ENCODE measurements at places on chromosomes 3 and 15.
A peak's percentile ranks its signal among the peaks of the same experiment; 100 is the strongest.

DNA sequence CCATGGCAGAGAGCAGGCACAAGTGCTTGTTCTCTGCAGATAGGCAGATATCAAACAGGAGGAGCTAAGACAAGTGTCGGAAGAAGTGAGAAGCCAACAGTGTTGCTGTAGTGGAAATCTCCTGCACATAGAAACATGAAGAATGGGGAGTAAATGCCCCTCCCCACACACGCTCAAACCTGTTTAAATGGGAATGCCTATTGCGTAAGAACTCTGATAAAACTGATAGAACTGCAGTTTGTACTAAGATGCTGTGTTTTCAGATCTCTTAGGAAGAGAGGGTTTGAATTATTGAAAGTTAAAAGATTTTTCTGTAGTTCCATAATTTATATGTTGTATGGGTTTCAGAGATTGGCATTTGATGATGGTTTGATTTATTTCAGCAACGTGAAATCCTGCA, 19.6 kb downstream of the EIF2AK4 start:
- no peak for DNase-seq

DNA sequence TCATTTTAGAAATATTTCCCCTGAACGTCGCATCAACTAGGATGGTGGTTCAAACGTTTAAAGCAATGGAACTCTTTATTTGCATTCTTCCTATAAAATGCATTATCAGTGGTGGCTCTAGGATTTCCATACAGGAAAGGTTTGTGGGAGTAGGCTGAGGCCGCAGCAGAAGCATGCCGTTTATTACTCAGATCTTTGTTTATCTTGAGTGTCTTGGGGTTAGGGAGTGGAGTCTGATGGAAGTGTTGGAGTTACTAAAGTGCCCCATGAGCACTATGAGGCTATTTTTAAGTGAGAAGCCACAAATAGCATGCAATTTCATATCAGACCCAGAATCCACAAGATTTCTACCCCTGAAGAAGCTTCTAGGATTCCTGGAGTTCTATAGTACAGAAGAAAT, 26.2 kb downstream of the ATOSA start:
- DNase-seq: no peak

- DNase-seq: no peak
These were observed 21.3 kb downstream of the MINAR1 start for GRCh38 chr15:79453446-79453845.

- DNase-seq: no peak
These were observed 5.1 kb downstream of the APBA2 start for GRCh38 chr15:28890711-28891495.

GRCh38 chr15:83837945-83838571, 184.1 kb downstream of the ADAMTSL3 start:
- no peak for DNase-seq

GRCh38 chr3:48985831-48986376, 4.1 kb upstream of the P4HTM start:
- no peak for DNase-seq

- DNase-seq: no peak
These were observed 49.4 kb upstream of the UBE2E1 start for GRCh38 chr3:23756206-23756840.

DNA sequence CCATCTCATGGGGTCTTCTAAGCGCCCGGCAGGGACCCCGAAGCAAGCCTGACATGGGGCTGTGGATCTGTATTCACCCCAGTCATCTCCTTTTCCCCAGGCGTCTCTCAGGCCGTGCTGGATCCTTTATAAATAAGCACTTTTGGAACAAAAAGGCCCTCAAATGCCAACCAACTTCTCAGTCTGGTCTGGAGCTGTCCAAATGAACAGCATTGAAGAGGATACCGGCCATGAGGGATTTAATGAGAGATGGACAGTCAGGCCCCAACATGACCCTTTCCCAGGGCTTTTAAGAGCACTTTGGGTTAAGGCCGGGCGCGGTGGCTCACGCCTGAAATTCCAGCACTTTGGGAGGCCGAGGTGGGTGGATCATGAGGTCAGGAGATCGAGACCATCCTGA, 89.2 kb upstream of the SPATA12 start:
- DNase-seq: no peak

DNA sequence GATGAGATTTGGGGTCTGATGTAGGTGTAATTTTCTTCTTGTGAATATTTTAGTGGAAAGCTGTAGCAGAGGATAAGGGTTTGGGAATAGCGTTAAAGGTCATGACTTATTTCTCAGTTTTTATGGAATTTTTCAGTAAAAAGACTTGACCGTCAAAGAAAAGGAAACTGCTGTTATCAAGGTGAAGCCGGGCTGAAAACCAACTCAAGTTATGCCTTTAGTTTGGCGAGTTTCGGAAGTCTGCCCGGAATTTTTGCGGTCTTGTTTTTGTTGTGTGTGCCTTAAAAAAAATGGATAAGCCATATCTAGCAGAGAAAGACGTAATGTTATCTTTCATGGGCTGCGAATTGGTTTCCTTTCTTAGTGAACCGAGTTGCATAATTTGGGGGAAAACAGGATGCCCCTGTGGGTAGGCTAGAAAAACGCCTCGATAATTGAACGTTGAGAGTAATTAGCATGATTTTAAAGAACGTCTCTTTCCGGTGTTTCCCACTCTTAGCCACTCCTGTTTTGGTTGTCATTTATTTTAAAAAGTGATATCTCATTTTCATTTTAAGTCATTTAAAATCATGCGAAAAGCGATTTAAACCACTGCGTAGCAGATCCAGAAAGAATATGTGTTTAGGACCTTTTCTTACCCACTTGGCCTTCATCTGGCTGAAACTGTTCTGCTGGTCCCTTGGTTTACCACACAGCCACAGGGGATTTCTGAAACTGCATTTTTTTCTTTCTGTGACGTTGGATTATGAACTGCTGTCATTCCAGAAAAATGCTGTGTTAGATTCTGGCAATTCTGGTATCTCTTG, 1.1 kb downstream of the NFKBIZ start:
- DNase-seq: no peak

- no peak for DNase-seq
These were observed 41.1 kb upstream of the SEC61A1 start for GRCh38 chr3:128011140-128011539.

GRCh38 chr3:188789251-188789650, 382.5 kb upstream of the TPRG1 start:
- DNase-seq: no peak

- no peak for DNase-seq
These were observed 3.3 kb downstream of the RYR3 start for GRCh38 chr15:33314069-33314468.

DNA sequence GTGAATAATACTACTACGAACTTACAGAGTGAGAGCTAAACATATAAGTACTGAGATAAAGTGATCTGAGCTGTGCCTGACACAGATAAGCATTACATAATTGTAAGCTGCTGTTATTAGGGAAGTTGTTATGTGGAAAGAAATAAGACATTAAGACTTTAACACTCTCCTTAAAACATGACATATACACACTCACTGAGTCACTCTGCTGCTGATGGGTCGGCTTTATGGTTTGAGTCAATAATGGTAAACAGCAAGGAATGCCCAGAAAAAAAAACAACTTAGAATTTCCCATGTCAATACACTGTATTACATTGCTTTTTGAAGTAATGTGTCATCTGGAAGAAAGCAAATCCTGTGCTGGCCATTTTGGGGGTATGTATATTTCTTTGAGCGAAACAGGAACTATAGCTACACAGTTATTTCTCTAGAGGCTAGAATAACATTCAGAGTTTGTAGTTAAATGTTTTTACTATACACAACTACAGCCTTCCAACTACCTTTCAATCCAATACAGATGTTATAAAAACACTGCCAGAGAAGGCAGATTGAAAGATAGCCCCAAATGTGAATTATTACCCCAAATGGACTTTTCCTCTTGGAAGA, 22.8 kb upstream of the SPRED1 start:
- DNase-seq: no peak

DNA sequence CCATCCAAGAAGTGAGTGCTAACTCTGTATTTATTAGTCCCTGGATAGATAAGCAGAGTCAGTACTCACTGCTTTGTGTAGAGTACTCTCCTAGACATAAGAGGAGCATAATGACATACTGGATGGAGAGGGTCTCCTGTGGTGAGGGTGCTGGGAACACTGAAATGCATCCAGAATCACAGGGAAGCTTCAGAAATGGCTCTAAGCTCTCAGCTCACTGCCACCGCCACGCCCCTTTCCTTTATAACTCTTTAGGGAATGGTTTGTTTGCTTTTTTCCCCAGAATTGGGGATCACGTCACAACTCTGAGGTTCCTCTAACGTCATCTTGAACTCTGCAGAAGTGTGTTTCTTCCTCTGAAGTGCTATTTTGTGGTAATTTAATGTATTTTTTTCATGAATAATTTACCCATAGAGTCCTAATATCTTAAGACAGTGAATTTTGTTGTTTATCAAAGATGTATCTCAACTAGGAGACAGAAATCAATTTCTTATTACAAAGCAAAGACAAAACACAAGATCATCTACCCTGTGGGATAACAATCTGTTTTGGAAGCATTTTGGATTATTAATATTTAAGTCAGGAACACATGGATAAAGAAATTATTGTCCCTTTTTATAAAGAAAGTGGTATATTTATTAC, 154.6 kb downstream of the PTPRG start:
- DNase-seq: no peak

GRCh38 chr15:70752193-70752635, 11.1 kb downstream of the UACA start:
- no peak for DNase-seq

DNA sequence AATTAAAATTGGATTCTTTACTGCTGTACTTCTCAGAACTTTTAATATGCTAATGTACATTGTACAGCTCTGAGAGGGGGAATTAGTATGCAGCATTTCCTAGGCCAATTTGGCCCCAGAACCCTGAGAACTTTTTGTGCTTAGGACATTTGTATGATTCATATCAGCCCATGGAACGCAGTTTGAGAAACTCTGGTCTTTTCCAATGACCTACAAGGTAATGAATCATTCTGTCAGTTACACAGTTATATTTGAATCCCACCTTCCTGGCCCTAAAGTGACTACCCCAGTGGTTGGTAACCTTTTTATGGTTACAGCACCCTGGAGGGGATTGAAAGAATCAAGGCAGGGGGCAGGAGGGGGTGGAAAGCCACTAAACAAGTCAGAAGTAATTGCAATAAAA, 25.6 kb upstream of the KBTBD12 start:
- DNase-seq: no peak

DNA sequence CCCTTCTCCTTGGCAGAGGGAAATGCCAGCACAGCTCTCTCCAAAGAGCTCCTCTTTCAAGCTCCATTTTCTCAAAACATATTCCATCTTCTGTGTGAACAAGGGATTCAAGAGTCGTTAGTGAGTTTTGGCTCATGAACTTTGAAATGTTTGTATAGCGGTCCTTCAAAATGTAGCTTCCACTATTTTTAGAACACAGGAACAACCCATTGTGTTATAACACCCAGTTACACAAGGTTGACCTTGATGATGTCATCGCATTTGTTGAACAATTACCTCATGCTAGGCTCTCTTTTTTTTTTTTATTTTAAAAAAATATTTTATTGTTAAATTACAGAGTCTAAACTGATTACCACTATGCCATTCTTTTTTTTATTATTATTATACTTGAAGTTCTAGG, 251.7 kb downstream of the THSD4 start:
- no peak for DNase-seq

- no peak for DNase-seq
These were observed 2.1 kb downstream of the TNFAIP8L3 start for GRCh38 chr15:51092480-51093040.

GRCh38 chr3:132253262-132253878, 63.8 kb upstream of the ACP3 start:
- DNase-seq: peak; percentile 36

- DNase-seq: no peak
These were observed 81.6 kb upstream of the RPL32 start for GRCh38 chr3:12922881-12923431.

- DNase-seq: no peak
These were observed 39.0 kb downstream of the NSUN3 start for GRCh38 chr3:94101860-94102259.

DNA sequence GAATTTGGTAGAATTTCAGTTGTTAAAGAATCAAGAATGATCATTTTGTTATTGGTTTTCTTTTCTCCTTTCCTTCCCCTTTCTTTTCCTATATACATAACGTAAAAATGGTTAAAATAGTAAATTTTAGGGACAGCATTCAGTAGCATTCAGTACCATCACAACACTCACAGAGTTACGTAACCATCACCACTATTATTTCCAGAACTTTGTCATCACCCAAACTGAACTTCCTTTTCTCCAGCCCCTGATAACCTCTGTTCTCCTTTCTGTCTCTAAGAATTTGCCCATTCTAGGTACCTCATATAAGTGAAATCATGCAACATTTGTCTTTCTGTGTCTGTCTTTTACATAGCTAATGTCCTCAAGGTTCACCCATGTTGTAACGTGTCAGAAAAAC, 165.3 kb downstream of the AKAP13 start:
- no peak for DNase-seq

DNA sequence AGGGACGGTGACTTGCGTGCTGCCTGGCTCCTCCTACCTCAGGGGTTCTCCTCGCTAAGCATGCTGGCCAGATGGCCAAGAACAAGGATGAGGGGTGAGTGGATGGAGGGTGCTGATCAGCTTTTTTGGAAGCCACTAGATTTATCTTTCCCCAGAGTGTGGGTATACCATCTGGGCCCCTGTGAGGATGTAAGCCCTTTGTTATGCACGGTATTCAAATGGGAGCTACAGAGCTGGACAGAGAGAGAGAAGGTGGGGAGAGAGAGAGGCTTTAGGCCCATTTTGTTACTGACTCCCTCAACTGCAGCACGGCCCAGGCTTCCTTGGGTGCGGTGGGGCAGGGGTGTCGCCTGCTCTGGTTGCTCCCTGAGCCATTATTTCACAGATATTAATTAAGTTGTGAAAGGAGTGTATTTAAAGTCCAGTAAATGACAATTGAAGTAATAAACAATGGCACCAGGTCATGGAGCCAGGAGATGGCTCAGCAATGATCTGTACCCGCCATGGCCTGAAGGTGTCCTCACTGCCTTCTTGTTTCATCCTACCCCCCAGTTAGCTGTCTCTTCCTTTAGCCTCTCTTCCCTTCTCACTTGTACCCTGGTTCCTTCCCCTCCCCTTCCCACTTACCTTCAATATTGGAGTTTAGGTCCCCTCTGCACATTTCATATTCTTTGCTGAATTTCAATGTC, 158.0 kb downstream of the CLSTN2 start:
- no peak for DNase-seq

GRCh38 chr3:72348357-72348756, 499.9 kb downstream of the SHQ1 start:
- no peak for DNase-seq

DNA sequence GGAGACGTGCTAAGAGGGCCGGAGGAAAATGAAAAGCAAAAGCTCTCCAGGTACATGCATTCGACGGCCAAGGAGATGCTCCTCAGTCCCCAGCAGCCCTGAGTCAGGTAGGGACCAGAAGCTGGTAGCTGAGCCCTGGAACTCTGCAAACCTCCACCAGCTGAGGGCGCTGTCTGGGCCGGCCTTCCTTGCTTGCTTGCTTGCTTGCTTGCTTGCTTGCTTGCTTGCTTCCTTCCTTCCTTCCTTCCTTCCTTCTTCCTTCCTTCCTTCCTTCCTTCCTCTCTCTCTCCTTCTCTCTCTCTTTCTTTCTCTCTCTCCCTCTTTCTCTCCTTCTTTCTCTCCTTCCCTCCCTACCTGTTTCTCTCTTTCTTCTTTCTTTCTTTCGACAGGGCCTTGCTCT, 94.6 kb upstream of the RASGRF1 start:
- DNase-seq: no peak

Data from NCI-H774 (cell line).